ENCODE measurements at places on chromosomes 16 and 17.

DNA sequence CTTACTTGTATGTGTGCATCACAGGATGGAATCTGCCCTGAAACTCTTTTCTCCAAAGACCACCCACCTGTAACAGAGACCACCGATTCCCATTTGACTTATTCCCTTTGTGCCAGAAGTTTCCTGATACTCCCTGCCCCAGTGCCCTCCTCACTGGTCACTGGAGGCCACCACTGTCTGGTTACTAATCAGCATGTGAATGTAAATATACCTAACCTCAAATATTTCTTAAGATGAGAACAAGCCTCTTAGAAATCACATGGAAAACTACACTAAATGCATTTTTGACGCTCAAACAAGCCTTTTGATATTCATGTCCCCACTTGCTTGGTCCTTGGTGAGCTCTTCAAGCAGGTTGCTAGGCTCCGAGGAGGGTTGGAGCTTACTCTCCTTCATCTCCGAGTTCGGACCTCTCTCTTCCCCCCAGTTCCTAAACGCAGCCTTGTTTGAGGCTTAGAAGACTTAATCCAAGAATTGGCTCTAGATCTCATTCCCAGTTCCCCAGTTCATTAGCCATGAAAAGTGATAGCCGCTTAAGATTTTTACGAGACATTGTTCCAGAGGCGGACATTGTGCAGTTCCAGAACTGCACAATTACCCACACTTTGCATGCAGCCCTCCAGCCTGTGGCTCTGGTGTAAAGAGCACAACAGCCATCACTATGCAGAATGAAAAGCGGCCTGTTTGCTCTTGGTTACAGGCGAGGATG lies 579.2 kb upstream of the PSMD7 start:
- DNase-seq, result no peak

- DNase-seq, result no peak
These were observed 63.4 kb downstream of the BRIP1 start for GRCh38 chr17:61799812-61800484.

DNA sequence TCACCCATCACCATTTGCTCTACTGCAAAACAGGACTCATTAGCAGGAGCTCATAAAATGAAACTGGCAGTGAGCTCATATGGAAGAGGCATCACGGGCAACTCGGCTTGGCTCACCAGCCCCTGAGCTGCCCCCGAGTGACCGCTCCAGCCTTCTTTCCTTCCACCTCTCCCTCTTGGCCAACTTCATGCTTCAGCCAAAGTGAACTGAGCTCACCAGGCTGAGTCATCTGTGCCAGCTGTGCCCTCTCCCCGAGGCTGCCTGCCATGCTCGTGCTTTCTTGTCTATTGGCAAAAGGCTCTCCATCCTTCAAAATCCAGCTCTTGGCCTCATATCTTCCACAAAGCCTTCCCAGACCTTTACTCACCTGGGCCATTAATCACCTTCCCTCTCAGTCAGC lies 391.4 kb downstream of the WWOX start:
- DNase-seq, result no peak

DNA sequence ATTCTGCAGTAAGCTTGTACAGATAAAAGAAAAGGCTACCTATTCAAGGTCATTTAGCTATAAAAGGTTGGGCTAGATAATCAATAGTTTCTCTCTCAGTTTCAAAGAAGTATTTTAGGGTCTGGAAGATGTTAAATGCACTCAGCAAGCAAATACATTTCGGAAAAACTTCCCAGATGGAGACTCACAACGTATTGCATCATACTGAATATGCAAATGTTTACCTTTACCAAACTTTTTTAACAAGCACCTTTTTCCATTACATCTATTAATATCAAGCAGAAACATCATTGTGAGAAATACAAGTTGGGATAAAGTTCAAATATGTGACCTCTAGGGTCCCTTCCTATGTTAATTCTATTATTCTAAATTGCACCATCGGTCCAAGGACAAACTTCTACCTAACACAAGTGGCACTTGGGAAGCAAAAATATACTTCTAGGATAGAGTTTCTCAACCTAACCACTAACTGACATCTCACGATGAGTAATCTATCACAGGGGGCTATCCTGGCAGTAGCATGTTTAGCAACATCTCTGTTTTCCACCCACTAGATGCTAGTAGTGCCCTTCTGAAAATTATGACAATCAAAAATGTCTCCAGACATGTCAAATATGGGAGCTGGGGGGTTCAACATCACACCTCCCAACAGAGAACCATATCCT lies 14.5 kb downstream of the KANSL1 start:
- no peak for DNase-seq

GRCh38 chr16:25066426-25066746 lies 45.2 kb upstream of the LCMT1 start:
- DNase-seq, result no peak

DNA sequence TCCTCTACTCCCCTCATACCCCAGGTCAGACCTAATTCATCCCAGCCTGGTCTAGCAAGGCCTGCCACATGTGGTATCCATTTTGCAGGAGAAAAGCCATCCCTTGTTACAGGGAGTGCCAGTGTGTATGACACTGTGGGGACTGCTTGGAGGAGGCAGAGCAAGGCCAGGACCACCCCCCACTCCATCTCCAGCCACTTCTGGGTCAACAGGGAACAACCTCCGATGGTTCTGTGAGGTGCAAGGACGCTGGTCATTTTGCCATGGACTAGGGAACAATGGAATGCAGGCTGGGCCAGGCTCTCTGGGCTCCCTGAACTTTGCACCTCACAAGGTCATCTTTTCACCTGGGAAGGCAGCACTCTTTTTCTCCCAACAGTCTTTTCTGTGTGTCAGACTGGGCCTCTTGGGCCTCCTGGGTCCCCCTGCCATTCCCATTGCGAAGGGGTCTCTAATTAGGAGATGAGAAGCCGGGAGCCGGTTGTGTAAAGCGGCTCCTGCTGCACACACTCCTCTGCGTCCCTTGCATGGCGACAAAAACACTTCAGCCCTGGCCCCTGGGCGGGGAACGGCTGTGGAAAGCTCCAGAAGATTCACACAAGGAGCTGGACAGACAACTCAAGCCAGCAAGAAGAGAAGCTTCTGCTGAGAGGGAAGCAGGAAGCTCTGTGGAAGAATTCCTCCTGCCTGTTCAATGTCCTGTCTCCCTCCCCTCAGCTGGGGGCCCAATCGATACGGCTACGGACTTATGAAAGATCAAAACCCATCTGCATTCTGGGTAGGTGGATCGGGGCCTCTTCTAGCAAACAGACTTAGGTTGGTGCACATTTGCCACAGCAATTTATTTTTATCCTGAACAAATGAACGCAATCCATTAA lies 38.5 kb upstream of the MTSS2 start:
- DNase-seq, result no peak

GRCh38 chr17:49108318-49108717 lies 24.3 kb upstream of the B4GALNT2 start:
- DNase-seq, result no peak

DNA sequence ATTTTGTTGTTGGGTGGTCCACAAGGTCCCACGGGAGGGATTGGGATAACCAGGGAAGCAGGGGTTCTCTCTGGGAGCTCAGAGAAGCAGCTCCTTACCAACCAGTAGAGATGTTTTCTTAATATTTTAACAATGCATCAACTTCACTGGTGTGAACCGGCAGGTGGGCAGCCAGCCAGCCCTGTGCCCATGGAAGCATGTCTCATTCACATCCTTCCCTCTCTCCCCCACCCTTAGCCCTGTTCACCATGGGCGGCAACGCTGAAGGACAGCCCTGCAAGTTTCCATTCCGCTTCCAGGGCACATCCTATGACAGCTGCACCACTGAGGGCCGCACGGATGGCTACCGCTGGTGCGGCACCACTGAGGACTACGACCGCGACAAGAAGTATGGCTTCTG lies 9.3 kb downstream of the MMP2 start:
- DNase-seq, result no peak

DNA sequence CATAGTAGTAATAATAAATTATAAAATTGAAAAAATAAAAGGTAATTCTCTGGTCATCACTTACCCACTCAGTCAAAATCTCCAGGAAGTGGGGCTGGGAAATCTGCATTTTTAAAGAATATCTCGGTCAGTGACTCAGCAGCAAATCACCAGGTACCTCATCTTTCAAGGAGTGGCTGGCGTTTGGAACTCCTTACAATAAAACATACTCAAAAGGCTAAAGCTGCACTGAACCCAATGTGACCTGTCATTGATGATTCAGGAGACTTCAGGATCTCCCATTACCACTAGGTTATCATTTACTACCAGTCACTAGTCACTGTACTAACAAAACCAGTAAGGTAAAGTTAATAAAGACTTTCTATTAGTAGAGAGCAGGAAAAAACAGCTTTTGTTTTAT lies 21.5 kb upstream of the RFFL start:
- no peak for DNase-seq

- no peak for DNase-seq
These were observed 53.8 kb upstream of the SLC25A19 start for GRCh38 chr17:75342996-75343395.

DNA sequence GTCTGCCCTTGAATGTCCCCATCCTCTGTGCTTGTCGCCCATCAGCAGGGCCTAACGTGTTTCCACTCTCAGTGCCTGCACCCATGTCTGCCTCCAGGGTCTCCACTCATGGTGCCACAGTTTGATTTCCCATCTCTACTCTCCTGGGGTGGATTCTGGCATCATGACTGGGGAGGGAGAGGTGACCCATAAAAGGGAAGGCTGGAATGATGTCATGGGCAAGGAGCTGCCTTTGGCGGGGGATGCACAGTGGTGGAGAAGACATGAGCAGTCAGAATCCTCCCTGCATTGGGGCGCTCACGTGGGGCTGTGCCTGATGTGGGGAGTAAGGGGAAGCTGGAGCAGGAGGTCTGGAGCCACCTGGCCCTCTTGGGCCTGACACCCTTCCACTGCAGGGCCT lies 100.9 kb downstream of the USP22 start:
- DNase-seq, result no peak

GRCh38 chr16:48441863-48442279 lies 56.7 kb upstream of the SIAH1 start:
- no peak for DNase-seq

GRCh38 chr16:21163576-21163975 lies 5.1 kb downstream of the LDAF1 start:
- DNase-seq, result no peak

DNA sequence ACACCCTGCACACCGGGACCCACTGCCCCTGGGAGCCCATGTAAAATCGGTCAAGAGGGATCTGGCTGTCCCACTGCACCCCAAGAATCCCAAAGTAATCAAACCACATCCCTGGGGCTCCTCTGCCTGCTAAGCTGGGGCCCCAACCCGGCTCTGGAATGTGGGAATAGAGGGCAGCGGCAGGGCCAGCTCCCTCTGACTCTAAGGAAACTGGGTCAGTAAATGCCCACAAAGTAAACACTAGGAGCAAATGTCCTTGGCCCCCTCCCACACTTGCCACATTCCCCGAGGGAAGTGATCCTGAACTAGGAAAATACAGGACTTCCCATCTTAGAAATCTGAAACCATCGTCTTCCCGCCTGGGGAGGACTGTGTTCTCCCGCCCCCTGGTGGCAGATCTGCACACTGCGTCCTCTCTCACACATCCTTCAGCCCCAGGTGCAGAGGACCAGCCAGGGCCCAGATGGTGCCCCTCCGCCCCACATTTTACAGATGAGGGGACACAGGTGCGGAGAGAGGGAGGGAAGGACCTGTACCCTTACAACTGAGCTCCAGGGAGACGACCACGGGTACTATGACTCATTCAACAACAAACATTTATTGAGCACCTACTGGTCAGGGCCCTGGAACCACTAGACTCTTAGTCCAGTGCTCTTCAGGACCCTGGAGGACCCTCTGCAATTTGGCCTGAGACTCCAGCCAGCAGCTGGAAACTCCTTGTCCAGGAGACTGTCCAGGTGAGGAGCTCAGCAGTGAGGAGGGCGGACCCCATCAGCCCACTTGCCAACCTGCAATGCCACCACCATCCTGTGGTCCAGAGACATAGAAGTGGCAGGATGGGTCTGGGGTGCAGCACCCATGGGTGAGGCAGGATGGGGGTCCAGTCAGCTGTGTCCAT lies 10.1 kb downstream of the P3H4 start:
- peak; percentile 74 for DNase-seq

DNA sequence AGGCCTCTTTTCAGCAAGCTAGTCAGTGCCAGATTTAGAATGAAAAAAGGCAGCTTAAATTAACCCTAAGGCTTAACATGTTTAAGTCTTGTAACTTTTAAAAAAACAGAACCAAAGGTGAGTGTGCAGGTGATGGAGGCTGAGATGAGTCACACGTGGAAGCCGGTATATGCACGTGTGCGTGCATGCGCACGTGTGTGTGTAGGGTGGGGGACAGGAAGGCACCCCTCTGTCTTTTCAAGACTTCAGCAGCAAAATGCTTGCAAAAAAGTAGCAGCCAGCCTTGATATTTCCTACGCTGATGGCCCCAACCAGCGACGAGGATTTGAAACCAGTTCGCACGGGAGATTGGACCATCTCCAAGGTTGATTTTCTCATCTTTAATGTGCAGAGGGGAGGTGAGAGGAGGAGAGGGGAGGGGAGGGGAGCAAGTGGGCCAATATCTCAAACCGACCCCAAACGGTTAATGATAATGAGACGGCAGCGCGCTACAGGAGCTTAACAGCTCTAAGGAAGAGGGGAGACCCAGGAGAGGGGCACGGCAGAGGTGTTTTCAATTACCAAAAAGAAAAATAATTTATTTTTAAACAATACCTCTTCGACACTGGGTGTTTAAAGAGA lies 154.7 kb downstream of the ZNF423 start:
- no peak for DNase-seq

DNA sequence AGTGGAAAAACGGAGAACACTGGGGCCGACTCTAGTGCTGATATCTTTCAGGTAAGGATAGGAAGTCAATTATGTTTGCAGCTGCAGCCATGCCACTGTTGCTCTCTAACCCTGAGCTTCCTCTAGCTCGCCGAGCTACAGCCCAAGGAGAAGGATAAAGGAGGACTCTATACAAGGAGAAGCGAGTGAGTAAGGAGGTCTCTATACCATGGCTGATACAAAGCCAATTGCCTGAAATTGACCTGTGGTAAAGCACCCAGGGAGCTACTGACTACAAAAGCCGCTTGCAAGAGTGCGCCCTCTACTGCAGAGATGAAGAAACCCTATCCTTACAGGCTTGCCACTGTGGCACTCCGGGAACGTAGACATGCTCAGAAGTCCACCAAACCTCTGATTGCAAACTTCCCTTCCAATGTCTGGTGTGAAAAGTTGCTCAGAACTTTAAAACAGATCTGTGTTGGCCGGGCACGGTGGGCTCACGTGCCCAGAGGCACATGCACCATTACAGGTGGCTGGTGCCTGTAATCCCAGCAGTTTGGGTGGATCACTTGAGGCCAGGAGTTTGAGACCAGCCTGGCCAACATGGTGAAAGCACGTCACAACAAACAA lies 10.8 kb upstream of the SLC46A1 start:
- DNase-seq, result no peak

DNA sequence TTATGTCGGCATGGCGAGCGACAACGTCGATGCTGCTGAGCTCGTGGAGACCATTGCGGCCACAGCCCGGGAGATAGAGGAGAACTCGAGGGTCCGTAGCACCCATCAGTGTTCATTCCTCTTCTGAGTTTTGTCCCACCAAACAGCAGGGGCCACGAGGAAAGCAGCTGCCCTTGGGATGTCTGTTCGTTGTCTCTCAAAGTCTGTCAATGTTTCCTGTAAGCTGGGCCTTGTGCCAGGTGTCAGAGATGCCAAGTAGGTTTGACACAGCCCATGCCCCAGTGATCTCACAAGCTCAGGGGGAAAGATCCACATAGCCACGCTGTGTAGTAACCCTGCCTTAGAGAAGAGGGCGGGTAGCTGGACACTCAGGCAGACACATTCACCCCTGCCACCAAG lies 22.6 kb downstream of the NTAN1 start:
- DNase-seq, result peak; percentile 78

GRCh38 chr16:87441886-87442580 lies 49.9 kb downstream of the MAP1LC3B start:
- no peak for DNase-seq
